NCI-H2081 (cell line): ENCODE measurements at places on chromosomes 6 and 20.

DNA sequence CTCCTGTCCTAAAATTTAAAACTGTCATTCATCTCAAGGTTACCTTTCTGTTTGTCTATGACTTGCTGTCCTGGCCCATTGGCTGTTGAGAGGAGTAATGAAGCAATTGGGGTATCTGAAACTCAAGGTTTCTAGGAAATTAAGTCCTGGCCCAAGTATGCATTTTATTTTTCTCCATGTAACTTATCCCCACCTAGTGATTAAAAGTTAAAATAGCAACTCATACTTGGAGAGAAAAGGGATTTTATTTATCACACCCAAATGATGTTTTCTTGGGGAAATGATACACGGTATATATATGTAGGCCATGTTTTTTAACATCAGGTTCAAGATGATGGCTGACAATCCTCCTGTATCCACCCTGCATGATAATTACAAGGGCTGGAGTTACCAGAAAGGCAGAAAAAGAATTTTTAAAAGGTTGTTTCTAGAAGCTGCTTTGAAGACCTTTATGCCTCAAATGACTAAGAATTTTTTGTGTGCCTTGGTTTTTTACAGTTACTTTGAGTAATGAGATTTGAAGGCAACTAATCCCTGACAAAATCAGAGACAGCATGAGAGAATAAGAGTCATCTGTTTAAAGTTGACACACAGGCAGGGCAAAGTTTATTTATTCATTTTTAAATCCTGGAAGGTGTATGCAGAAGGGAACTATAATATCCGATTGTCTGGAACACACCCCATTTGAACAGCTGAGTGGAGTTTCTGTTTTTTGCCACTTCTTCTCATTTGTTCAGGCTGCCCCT is 28.9 kb upstream of the C6orf58 start:
- DNase-seq: no peak

DNA sequence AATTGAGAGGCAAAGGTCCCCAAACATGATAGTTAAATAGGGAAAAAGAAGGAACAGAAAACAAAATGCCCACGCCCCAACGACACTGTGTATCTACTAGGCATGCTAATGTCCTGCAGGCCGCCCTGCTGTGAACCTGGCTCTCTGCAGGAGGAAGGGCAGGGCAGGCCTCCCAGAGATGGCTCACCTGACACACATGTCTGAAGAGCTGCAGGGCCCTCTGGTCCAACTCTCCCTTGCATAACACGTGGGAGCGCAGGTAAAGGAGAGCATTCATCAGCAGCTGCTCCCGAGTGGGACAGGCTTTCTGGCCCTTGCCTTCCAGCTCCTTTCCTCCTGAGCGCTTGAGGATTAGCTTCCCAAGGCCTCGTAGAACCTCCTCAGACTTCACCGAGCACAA is 53.7 kb upstream of the LYRM2 start:
- DNase-seq: no peak

DNA sequence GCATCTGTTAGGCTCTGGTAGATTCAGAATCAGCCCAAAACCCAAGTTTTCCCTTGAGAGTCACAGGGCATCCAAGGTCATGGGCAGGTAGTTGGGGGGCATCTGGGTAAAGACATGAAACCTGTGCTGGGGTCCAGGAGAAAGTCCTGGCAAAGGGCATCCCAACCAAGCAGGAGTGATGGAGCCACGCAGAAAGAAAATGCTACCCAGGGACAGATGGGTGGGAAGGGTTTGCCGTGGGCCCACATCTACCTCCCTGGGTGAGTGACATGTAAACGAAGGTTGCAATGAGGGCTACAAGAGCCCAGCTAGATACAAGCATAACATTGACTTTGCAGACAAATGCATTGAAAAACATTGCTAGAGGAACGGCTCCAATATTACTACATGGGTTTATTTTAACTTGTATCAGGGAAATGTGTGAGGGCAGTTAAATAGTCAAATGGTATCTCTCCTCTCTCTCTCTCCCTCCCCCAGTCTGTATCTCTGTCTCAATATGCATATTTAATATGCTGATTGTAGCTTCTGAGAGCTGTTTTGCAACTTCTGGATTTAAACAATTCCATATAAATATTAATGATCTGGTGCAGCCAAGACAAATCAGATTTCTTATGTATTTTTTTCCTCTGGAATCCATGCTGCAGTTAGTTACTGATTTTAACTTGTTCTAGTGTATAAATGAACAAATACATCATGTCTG is 135.7 kb downstream of the SYNDIG1 start:
- no peak for DNase-seq

DNA sequence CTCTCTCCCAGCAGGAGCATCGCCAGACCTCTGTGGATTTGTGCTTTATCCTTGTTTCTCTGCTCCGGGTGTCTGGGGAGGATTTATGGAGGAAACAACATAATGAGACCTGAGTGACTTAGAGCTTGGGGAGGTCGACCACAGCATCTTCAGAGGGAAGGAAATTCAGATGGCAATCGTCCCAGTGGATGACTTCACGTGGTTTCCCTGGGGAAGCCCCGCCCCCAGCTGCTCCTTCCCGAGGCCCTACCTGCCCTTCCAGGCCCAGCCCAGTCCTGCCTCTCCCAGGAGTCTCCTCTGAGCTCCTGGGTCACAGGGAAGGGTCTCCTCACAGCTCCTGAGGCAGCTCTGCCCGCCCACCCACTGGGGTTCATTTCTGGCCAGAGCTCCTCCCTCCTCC is 430.3 kb upstream of the SULF2 start:
- no peak for DNase-seq

DNA sequence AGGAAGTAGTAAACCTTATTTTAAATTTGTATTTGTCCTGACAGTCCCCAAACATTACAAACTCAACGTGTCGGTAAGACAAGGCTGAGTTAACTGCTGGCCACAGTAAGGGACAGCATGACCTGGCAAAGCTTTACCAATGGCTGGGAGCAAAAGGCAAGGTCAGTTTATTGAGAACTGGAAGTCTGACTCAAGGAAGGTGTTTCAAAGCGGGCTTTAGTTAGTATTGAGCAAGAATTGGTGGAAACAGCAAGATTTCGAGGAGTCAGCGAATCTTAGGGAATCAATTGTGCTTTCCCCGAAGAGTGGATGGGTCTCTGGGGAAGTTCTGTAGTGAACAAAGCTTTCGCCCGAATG is 885 bp upstream of the GZF1 start:
- DNase-seq: no peak

DNA sequence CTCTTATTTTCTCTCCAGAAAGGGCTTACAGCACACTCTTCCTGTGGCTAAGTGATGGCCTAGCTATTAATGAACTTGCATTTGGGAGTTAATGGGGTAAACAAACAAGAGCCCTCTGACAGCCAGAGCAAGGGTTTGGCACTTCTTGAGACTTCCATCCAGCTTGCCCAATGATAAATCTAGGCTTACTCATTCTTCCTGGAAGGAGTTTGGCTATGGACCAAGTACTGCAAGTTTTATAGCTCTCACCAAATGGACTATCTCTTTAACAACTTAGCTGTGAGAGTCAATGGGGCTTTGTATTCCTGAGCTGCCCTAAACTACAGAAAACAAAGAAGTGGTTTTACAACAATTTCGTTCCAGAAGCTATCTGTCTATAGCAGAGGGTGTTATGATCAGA is 16.7 kb upstream of the PI3 start:
- DNase-seq: no peak

GRCh38 chr6:136250686-136251008 is 536 bp upstream of the MTFR2 start:
- no peak for DNase-seq

GRCh38 chr20:46509523-46509922 is 3.8 kb downstream of the ZNF334 start:
- no peak for DNase-seq

GRCh38 chr6:54107470-54108090 is 3.7 kb upstream of the MLIP start:
- no peak for DNase-seq

GRCh38 chr20:21251278-21251677 is 51.9 kb upstream of the XRN2 start:
- no peak for DNase-seq

- no peak for DNase-seq
Measured at GRCh38 chr20:23647346-23647745, 9.6 kb upstream of the CST3 start.

GRCh38 chr6:56767435-56767834 is 124.7 kb upstream of the DST start:
- no peak for DNase-seq

- DNase-seq: no peak
Measured at GRCh38 chr6:36566418-36566905, 19.2 kb upstream of the STK38 start.

- DNase-seq: no peak
Measured at GRCh38 chr6:129773304-129773703, 63.3 kb upstream of the ARHGAP18 start.

DNA sequence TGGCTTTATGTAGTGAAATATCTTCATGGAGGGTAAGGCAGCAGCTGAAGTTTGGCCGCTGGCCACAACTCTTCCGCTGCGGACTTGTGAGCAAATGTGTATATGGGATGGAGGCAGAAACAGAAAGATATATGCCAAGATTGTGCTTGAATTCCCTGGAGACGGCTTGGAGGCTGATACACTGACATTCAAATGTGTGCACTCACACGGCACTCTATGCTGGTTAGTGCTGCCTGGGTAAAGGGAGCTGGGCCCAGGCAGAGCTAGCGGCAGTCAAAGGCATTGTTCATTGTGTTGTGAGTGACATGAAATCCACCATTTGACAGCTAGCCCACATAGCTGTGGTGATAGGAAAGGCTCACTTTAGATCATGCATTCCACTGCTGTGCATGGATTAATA is 202.7 kb downstream of the CLIC5 start:
- DNase-seq: no peak

- no peak for DNase-seq
Measured at GRCh38 chr6:72976484-72976883, 248.8 kb downstream of the KHDC1L start.

GRCh38 chr6:32371229-32371628 is 474 bp downstream of the TSBP1 start:
- DNase-seq: no peak

DNA sequence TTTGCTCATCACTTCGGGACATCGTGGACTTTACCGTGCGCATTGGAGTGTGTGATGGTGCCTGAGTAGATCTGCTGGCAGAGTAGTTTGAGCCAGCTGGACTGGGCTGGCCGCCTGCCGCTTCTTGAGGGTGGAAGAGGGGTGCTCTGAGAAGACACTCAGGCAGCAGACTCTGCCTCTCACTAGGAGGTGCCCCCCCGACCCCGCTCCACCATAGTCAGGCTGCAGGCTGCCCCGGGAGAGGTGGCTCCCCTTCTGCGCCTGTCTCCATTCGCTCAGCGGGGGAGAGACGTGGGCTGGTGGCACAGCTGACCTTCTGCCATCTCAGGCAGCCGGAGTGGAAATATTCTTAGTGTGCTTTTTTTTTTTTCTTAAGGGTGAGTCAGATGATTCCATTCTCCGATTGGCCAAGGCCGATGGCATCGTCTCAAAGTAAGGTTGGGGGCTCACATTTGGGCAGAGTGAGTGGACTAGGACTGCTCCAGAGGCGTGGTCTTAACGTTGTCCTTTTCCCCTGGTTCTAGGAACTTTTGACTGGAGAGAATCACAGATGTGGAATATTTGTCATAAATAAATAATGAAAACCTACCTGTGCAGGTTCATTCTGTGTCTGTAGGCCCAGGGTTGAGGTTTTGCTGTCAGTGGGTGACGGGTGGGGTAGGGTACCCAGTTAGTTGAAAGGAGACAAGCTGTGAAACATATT is 1.2 kb downstream of the RPS21 start:
- no peak for DNase-seq

GRCh38 chr20:10067321-10067720 is 32.5 kb downstream of the ANKEF1 start:
- DNase-seq: no peak

DNA sequence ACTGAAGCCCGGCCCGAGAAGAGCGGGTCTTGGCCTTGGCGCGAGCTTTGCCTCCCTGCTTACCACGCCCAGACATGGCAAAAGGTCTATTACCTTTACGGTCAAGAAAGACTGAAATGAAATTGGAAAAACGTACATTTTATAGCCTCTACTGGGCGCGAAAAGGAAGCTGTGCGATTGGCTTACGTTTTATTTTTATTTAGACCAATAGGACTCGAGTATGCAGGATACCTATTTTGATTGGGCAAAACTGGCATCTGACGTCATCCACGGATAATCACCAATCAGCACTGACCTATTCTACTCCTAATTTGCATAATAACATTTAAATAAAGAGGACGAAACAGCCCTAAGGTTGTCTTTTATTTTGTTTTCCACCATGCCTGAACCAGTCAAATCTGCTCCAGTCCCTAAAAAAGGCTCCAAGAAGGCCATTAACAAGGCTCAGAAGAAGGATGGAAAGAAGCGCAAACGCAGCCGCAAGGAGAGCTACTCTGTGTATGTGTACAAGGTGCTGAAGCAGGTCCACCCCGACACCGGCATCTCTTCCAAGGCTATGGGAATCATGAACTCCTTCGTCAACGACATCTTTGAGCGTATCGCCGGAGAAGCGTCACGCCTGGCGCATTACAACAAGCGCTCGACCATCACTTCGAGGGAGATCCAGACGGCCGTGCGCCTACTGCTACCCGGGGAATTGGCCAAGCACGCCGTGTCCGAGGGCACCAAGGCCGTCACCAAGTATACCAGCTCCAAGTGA is 97.4 kb downstream of the OR2B2 start:
- no peak for DNase-seq

- no peak for DNase-seq
Measured at GRCh38 chr6:19332806-19333460, 504.2 kb upstream of the ID4 start.

DNA sequence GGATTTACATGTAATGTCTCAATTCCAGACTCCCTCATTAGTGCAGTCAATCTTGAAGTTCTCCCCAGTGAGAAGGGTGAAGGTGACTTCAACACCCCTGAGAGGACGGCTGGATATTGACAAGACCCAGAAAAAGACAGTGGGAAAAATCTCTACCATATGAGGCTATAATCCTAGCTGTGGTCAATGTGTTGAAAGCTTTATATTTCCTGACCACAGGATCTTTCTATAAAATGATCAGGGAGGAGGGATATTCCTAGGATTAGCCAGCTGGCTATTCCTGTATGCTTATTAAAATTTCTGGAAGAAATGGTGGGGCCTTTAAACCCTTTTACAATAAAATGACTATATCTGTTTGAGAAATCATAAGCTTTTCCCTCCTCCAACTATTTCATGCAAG is 43.0 kb downstream of the TFAP2B start:
- no peak for DNase-seq
